ENCODE measurements at places on chromosomes 16 and 17. TPM values are rescaled to one million over a fixed set of nuclear protein-coding genes. Genes with fewer than 3 reads are reported as not detected.

GRCh38 chr16:53549970-53550690, 47.1 kb upstream of the AKTIP start:
- H3K27me3 ChIP-seq: no peaks in the 10 kb centered on the region
- DNase-seq: no peak
- no peak overlapping the region for H3K27ac ChIP-seq
- no peaks in the 10 kb centered on the region for H3K36me3 ChIP-seq
- H3K4me3 ChIP-seq: no peak overlapping the region
- no peaks in the 10 kb centered on the region for H3K4me1 ChIP-seq

The COASY gene
- total RNA-seq: 43.2 TPM

The SLFN5 gene
- 40.4 TPM for total RNA-seq

The CD2BP2 gene
- total RNA-seq: 42.6 TPM

The HIGD1B gene
- 0.58 TPM for total RNA-seq
